ENCODE measurements at places on chromosomes 1 and 21.

- no peak for DNase-seq
Observed at GRCh38 chr1:227192163-227192562, 126.1 kb downstream of the CDC42BPA start.

DNA sequence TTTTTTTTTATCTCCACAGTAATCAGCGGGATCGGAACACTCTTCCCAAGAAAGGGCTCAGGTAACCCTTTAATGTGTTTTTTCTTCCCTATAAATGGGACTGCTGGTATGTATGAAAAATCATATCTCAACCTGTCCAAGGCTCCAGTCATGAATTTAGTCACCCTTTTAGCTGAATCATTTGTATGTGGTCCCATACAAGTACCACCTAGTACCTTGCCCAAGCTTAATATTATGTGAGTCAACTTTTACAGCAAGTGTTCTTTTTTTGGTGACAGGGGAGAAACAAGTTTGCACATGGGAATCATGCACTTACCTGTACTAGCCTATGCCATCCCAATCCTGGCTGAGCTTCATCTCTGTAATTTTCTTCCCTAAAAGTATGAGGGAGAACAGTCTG, 43.7 kb upstream of the IPO9 start:
- DNase-seq: no peak

- DNase-seq: no peak
Observed at GRCh38 chr1:202804126-202804525, 4.1 kb downstream of the KDM5B start.

GRCh38 chr1:10399444-10399941, 629 bp downstream of the PGD start:
- no peak for DNase-seq

DNA sequence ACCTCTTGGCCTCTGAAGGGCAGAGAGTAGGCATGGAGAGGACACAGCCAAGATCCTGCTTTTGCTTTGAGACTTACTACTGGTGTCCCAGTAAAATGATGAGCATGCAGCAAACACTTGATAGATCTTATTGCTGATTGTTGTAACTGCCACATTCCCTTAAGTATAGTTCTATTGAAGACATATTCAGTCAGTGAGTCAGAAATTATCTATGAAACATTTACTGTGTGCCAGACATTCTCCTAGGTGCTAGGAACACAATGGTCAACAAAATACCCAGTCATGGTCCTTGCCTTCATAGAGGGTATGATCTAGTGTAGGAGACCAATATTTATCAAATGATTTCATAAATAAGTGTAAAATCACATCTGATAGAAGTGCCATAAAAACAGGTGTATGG, 13.6 kb downstream of the STYXL2 start:
- no peak for DNase-seq

- DNase-seq: no peak
Observed at GRCh38 chr1:233518344-233518743, 95.6 kb upstream of the KCNK1 start.

DNA sequence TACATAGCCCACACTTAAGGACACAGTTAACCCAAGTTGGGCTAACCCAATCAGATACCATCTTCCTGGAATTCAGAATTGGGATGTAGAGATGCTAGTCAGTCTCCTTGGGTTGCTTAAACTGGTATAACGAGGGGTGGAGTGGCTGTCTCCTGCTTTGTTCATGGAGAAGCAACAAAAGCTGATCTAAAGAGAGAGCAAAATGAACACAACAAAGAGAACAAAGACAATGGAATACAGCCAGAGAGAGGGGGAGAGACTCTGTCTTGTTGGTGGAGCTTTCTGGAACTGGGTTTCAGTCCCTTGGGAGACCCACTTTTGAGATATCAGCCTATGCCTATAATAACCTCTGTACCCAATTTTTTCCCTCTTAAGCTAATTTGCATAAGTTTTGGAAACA, 138.1 kb downstream of the ATG4C start:
- no peak for DNase-seq

Data from left forelimb (tissue), 1 donor.